ENCODE measurements at places on chromosomes 6 and 20.

- no peak for DNase-seq
These were observed 66.0 kb upstream of the GPR6 start for GRCh38 chr6:109912118-109912517.

DNA sequence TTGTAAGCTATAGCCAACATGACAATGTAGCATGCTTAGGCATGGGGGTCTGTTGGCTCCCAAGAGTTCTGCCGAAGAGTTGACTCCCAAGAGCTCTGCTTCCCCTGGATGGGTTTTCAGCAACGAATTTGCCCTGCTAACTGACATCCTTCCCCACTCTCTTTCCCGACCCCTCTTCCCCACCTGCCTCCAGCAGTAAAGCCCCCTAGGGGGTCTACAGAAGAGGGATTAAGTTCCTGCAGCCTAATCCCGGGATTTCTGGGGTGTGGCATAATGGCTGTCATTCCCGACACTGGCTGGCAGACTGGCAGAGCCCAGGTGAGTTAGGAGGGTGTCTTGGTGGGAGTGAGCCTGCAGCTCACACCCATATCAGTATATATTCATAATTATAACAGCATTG, 121.0 kb upstream of the ZNF184 start:
- DNase-seq: no peak

GRCh38 chr6:31568537-31568961, 3.5 kb upstream of the LTA start:
- no peak for DNase-seq

DNA sequence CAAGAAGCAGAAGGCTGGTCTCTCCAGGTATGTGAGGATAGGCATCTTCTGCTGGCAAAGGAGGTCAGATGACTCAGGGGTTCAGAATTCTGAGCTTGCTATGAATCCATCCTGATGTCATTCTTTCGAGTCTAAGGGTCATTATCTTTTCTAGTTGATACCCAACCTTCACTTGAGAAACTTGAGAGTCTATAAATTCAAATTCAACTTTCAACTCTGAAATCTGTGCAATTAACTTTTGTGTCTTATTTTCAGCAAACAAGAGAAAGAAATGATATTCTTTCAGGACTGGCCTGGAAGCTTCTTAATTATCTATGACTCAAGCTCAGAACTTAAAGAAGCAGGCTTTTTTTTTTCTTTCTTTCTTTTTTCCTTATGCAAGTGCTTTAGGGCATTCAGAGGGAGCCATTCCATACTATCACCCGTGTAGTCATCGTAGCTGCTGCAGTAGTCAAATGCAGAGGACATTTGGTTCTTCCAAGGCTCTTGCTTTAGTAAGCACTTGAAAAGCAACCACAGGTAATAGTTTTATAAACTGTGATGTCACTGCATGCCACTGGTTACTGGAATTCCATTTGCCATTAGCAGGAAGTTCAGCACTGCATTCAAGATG, 93.0 kb downstream of the ADTRP start:
- no peak for DNase-seq

- DNase-seq: no peak
These were observed 175.7 kb upstream of the PLN start for GRCh38 chr6:118372413-118372812.
